ENCODE measurements at places on chromosomes 16 and 17.

- no peak for DNase-seq
Measured at GRCh38 chr16:31502981-31503380, 5.2 kb downstream of the RUSF1 start.

- DNase-seq, result no peak
Measured at GRCh38 chr16:54055191-54055590, 231.4 kb downstream of the IRX3 start.

DNA sequence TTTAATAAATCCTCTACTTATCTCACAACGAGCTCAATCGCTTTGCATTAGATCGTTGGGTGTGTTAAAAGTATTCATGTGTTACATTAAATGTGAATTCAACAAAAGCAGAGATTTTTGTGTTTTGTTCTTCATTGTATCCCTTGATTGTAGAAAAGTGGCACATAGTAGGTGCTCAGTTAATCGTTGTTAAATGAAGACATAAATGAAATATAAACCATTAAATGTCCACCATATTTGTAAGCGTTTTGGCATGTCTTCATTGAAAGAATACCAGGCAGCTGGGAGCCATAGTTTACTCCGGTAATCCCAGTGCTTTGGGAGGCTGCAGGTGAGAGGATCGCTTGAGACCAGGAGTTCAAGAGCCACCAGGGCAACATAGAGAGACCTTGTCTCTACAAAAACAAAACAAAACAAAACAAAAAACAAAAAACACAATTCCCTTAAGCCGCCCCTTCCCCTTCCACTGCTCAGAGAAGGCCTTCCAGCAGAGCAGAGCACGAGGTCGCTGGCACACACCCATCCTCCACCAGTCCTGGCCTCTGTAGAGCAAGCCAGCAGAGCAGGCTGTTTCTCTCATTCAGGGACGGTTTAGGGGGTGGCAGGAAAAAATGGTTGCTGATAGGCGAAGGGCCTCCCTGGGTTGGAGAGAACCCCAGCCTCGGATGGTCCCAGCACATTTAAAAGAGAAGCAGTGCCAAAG lies 673 bp upstream of the CHD9 start:
- DNase-seq, result peak; percentile 18

DNA sequence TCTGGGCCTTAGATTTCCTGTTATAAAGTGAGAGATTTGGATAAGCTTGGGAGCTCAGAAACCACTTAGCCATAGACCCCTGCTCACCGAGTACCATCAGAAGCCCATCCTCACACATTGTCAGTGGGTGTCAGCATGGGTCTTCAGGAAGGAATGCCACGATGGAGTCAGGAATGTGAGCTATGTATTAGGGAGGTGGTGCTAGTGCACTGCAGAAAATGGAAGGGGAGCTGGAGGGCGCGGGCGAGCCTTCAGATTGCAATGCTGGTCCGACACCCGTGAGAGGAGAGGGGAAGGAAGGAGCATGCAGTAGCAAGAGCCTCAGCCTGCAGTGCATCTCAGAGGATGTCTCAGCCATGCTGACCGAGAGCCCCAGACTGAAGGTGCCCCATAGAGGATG lies 294.5 kb downstream of the FOXL1 start:
- no peak for DNase-seq

DNA sequence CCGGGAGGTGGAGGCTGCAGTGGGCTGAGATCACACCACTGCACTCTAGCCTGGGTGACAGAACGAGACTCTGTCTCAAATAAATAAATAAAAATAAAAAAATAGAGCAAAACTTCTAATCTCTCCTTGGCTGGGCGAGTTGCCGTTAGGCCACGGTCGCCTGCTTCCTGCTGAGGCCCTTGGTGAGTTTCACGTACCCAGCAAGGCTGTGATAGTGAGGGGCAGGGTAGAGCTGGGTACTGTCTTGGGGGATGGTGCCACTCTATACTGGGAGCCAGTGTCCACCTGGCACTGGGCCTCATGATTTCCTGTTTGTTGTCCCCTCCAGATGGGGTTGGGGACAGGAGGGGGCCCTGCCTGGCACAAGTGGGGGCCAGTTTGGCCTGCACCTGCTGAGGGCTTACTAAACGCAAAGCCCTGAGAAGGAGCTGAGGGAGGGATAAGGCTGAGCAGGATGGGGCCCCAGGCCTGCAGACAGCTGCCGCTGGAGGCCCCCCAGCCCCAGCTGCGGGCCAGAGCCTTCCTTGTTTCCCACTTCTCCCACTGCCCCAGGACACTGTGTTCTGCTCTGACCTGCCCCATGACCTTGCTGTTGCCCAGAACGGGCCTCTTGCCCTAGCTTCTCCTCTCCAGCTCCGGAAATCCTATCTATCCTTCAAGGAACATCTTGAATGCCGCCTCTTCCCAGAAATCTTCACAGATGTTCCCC lies 25.4 kb downstream of the GJD3 start:
- no peak for DNase-seq

- no peak for DNase-seq
Measured at GRCh38 chr16:72812672-72813071, 235.3 kb downstream of the ZFHX3 start.

- peak; percentile 41 for DNase-seq
Measured at GRCh38 chr17:44878627-44879221, 20.5 kb downstream of the EFTUD2 start.

GRCh38 chr16:35687781-35688180 lies 2228.4 kb downstream of the TP53TG3F start:
- no peak for DNase-seq

DNA sequence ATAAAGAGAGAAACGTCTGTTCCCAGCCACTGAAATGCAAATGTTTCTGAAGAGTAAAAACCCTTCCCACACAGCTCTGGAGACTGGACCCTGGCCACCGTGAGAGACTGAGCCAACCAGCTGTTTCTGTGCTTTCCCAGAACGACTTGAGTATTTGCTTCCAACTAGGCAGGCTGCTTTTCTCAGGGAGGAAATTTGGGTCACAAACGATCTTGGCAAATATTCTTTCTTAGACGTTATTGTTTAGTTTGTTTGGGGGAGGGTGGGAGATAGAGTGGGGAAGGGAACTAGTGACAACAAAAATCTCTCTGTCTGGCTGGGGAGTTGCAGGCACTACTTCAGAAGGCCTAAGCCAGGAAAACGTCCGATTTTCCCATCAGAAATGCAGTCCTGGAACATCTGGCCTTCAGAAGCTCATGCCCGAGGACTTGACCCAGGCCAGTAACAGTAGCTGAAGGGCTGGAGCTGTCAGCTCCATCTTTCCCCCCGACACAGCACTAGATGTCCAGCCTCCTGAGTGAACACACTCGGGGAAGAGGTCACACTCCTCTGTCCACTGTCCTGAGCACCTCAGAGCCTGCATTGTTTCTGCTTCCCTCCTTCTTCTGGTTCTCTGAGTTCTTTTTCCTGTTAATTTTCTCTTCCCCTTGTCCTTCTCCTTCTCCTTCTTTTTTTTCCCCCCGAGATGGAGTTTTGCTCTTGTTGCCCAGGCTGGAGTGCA lies 4.0 kb downstream of the CCDC92B start:
- DNase-seq, result no peak

- DNase-seq, result no peak
Measured at GRCh38 chr16:85570213-85570734, 42.8 kb upstream of the GSE1 start.

DNA sequence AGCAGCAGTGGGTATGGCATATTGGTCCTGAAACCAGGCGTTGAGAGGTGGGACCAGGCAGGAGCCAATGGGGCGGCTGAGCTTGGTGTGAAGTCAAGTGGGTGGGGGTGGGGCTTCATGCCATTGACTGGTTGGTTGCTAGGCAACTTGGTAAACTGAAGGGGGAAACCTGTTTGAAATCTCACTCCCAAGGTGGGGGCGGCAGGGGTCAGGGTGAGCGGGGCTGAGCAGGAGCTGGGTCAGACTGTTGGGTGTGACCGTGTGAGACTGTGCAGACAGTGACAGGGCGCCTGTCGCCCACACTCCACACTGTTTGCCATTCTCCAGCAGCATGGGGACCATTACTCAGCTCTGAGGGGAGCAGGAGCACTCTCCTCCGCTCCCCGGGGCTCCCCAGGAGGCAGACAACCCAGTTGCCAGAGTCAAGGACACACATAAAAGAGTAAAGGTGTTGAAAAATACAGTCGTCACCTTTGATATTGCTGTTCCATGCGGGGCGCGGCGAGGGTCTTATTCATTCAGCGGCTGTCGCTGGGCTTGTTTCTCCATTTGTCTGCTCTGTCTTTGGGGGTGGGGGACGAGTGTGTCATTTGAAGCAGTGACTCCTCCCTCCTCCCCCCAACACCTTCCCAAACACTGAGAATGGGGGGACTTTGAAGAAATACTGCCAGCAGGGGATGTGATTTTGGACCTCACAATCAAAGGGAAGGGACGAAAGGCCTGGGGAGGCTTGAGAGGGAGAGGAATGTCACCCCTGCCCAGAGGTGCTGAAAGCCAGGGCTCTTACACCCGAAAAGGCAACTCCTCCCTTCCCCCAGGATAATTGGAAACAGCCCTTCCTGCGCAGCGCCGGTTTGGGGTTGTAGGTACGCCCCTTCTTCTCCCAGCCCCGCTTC lies 1.2 kb upstream of the EFNB3 start:
- DNase-seq, result peak; percentile 68

GRCh38 chr16:17078931-17079631 lies 391.7 kb downstream of the XYLT1 start:
- DNase-seq, result no peak

GRCh38 chr17:39928858-39929645 lies 1.5 kb downstream of the LRRC3C start:
- DNase-seq, result peak; percentile 96

GRCh38 chr17:9647014-9647413 lies 1.7 kb downstream of the USP43 start:
- DNase-seq, result no peak

DNA sequence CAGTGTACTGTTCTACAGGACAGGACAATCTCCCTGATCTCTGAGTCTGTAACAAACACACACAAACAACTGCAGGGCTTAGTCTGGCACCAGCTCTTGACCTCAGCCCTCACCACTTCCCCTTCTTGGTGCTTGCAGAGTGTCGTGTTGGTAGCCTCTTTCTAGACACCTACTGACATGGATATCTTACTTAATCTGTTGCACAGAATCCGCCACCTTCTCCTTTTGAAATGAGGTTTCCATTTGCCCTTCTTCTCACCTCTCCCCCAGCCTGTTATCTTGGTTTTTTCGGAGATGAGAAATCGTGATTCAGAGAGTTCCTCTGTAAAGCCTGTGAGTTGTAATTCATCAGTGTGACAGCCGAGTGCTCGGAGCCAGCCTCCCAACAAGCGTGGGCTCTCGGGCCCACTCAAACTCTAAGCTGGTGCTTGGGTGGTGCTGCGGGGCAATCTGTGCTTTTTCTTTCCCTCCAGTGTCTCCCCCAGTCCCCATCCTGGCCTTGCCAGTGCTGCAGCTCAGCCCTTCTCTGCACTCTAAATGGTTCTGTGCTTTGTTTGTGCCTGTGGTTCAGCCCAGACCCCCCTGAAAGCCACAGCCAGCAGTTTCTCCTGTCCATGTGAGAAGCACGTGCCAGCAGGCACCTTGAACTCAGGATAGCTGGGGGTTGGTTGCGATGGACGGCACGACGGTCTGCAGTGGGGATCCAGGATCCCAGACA lies 28.1 kb downstream of the KIAA0513 start:
- DNase-seq, result peak; percentile 61

DNA sequence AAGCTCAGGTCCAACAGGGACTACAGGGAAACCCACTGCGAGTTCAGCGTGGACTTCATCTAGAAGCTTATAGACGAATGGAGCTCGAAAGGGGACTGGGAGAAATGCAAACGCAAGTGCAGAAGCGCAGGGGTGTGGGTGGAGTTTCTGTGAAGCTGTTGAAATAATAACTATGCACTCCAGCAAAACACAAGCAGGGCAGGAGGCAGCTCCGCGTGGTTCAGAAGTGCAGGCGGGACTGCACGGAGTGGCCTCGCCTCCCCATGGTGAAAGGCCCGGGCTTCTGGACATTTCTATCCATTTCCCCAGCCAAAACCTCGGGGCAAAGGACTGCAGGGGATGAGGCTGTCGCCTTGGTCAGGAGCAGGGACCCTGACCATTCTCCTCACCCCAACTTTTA lies 74.5 kb downstream of the ZNF423 start:
- DNase-seq, result no peak

GRCh38 chr16:9318764-9319163 lies 227.3 kb downstream of the HAPSTR1 start:
- no peak for DNase-seq

GRCh38 chr17:74442670-74443515 lies 11.0 kb downstream of the GPRC5C start:
- DNase-seq, result no peak

DNA sequence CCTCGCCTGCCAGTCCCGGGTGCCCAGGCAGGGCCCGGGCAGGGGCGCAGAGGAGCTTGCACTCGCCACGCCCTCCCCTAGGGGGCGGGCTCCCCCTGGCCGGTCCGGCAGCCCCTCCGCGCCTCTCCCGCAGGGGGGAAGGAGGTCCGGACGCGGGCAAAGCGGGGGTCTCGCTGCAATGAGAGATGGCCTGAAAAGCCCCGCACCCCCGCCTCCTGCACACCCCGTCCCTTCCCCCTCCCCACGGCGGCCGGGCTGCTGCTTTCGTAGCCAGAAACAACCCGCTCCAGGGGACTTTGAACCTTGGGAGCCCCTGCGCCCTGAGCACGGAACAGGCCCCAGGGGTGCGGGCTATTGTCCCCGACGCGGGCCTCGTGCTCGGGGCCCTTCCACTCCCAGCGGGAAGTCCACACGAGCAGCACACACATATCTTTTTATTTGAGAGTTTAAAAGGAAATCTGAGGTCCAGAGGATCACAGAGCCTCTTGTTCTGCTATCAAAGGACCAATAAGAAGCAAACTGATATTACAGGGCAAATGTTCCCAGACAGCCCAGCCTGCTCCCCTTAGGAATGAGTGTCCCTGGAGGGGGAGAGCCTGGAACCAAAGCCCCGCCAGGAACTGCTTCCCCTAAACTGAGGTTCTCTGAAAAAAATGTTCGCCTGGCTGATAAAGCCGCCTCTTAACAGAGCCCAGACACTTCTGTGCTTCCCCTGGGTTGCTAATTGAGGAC lies 5.8 kb upstream of the CBX4 start:
- DNase-seq, result no peak

DNA sequence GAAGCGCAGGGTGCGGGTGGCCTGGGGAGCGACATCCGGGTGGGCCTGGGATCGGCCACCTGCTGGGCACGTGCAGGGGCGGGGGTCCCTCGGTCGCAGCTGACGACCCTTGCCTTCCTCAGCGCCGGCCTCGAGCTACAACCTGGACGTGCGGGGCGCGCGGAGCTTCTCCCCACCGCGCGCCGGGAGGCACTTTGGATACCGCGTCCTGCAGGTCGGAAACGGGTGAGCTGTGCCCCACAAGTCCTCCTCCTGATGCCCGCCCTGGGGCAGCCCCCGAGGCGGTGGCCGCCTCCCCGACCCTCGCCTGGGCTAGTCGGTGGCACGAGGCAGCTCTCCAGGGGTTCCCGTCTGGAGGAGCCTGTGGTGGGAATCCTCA lies 1.5 kb downstream of the ITGAL start:
- DNase-seq, result no peak

DNA sequence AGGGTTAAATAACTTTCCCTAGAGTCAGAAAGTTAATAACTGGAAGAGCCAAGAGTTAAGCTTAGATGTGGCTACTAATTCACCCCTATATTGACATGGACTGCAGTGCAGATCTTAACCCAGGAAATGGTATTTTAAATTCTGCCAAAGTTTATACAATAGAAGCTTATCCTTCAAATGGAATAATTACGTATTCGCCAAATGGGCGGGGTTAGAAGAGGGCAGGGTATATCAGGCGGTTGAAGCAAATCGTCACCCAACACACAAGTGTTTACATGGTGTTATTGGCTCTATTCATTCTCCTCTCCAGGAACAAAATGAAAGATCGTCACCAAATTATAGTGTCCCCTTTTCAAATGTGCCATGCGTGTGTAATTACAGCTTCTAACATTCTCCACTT lies 182.7 kb downstream of the PRKCB start:
- DNase-seq, result no peak

GRCh38 chr17:28977659-28978355 lies 26.5 kb upstream of the PHF12 start:
- no peak for DNase-seq

Data from fibroblast of skin of right quadriceps (primary cell).